ENCODE measurements at places on chromosomes 6 and 20.

GRCh38 chr6:149208134-149208601 lies 109.3 kb upstream of the TAB2 start:
- DNase-seq = no peak

DNA sequence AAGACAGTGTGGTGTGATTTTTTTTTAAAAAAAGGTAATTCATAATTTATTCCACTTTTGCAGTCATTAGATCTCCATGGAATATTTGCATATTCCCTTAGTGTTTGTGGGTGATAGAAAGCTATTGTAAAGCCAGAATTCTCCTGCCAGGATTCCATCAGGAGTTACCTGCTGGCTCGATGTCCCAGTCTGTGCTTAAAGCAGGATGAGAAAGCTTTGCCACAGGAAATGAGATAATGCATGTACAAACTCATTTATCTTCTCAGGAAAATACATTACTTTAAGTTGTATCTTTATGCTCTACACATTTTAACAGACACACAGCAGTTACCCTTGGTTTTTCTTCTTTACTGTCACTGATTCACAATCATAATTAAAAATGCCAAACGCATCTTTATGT lies 553.0 kb downstream of the CD109 start:
- no peak for DNase-seq

GRCh38 chr6:25959890-25960536 lies 2.6 kb upstream of the TRIM38 start:
- no peak for DNase-seq

GRCh38 chr20:21340991-21341697 lies 38.0 kb downstream of the XRN2 start:
- DNase-seq = no peak

DNA sequence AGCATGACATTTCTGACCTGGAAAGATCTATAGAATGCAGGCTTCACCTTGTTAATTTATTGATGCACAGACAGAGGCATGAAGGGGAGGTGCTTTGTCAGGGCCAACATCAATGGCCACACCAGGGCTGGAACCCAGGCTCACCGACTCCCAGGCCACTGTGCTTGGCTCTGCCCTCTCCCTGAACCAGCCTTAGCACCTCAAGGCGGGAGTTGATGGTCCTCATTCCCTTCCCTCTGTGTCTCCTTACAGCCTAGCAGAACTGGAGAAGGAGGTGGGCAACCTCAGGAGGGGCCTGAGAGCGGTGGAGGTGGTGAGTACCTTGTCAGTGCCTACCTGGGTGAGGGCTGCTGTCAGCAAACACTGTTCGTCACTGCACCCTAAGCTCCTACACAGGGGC lies 35.6 kb downstream of the MOCS1 start:
- DNase-seq = no peak

DNA sequence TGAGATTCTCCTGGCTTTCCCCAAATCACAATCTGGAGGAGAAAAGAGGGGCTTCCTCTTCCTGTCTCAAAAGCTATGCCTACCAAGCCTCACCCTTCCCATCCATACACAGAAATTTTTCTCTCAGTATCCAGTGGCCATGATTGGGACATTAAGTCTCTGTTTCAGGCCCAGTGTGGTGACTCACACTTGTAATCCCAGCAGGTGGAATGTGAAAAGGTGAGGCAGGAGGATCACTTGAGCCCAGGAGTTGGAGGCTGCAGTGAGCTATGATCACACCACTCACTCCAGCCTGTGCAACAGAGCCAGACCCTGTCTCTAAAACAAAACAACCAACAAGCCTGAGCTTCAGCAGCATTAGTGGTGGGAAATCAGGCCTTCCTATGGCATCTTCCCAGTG lies 210.0 kb downstream of the OGFRL1 start:
- DNase-seq = no peak

DNA sequence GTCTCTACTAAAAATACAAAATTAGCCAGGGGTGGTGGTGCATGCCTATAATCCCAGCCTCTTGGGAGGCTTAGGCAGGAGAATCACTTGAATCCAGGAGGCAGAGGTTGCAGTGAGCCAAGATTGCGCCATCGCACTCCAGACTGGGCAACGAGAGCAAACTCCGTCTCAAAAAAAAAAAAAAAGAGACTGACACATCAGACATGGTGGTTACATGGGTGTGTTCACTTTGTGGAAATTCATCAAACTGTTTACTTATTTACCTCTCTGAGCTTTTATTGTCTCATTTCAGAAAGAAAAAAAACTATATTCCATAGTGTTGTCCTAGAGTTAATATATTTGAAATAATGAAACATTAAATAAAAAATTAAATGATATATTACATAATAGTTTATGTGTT lies 64.8 kb downstream of the MBOAT1 start:
- no peak for DNase-seq

GRCh38 chr6:160427312-160428068 lies 79.3 kb downstream of the SLC22A3 start:
- no peak for DNase-seq

DNA sequence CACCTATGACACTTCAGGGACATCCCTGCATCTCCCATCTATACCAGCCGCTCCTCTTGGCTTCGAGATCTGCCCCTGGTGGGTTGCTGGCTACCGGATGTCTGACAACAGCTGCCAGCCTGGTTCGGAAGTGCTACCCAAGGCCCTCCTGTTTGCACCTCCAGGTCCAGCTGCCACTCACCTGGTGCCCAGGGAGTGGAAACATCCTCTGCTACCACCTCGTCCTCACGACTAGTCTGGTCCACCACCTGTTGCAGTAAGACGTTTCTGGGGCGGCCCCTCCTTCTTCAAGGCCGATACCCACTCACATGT lies 8.3 kb upstream of the PCMTD2 start:
- no peak for DNase-seq

All from kidney glomerular epithelial cell (primary cell).